ENCODE measurements at places on chromosomes 7 and 10. TPM values are rescaled to one million over a fixed set of nuclear protein-coding genes. Genes with fewer than 3 reads are reported as not detected.

FOXI2 gene
- total RNA-seq: not detected

RNF133 gene
- not detected for total RNA-seq

PIP gene
- not detected for total RNA-seq

PSD gene
- total RNA-seq: 0.50 TPM

CPA2 gene
- total RNA-seq: 0.17 TPM

MSS51 gene
- 1.5 TPM for total RNA-seq

LEP gene
- total RNA-seq: 1.0 TPM

CDC14C gene
- total RNA-seq: 0.17 TPM
